CD4-positive, alpha-beta T cell treated with Interferon gamma for 1 hour (primary cell): ENCODE measurements at places on chromosomes 1 and 21.

GRCh38 chr1:27563591-27564471 is 40.1 kb downstream of the AHDC1 start:
- DNase-seq = no peak

DNA sequence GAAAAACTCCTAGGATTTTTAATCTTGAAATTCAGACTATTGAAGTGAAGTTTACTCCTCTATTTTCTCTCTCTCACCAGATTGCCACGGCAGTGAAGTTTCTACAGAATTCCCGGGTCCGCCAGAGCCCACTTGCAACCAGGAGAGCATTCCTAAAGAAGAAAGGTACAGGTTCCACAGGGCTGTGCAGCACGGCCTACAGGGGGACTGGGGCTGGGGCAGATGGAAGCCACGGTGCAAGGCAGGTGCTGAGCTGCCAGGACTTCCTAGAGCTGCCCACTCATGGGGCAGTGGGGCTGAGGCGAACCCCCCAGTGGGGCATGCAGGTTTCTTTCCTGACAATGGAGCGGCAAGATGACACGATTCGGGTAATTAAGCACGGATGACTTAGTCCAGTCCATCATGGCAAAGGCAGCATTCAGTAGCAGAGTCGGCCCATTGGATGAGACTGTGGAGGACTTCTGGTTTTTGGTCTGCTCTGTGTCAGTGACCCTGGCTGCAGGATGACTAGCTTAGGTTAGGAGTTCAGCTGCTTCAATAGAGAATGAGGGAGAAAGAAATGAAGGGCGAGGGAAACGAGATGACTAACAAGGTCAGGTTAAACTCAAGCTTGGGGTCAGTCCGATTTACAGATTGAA is 61.5 kb downstream of the PEX14 start:
- no peak for DNase-seq

- DNase-seq = peak; percentile 41
Observed at GRCh38 chr1:206784471-206784903, 12.2 kb upstream of the IL10 start.

GRCh38 chr1:109298666-109299557 is 7.9 kb downstream of the MYBPHL start:
- DNase-seq = no peak

- DNase-seq = no peak
Observed at GRCh38 chr1:214187933-214188332, 93.0 kb upstream of the SMYD2 start.

- no peak for DNase-seq
Observed at GRCh38 chr1:226557424-226557823, 8.9 kb downstream of the STUM start.

- peak; percentile 59 for DNase-seq
Observed at GRCh38 chr1:108560874-108561459, 1.1 kb downstream of the EEIG2 start.

- DNase-seq = no peak
Observed at GRCh38 chr1:169046671-169047070, 59.8 kb upstream of the ATP1B1 start.
